ENCODE measurements at places on chromosomes 11 and 22.

DNA sequence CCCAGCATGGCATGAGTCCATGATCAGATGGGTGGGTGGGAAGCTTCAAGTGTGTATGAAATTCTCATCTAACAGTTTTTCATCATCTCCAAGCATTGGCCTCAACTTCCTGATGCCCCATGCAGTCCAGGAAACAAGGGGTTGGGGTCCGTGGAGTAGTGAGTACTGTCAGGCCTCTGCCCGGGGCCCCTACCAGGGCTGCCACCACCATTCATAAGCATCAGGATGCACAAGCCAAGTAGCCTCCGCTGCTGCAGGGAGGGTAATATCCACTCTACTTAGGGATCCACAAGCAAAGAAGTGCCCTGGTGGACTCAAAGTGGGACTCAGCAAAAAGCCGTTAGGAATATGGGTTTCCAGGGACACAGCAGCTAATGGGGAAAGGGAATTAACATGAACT is 49.3 kb downstream of the KCNC1 start:
- DNase-seq: no peak

GRCh38 chr22:36333644-36334043 is 54.1 kb downstream of the MYH9 start:
- DNase-seq: no peak

DNA sequence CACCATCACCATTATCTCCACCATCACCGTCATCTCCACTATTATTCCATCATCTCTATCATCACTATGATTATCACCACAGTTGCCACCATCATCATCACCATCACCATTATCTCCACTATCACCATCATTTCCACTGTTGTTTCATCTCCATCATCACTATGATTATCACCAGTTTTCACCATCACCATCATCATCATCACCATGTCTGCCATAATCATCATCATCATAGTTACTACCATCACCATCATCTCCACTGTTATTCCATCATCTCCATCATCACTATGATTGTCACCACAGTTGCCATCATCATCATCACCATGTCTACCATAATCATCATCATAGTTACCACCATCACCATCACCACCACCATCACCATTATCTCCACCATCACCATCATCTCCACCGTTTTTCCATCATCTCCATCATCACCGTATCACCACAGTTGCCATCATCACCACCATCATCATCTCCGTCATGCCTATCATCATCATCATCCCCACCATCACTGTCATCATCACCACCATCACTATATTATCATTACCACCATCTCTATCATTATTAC is 264.9 kb downstream of the BRD1 start:
- no peak for DNase-seq

GRCh38 chr11:133476570-133477250 is 55.6 kb downstream of the OPCML start:
- DNase-seq: no peak

GRCh38 chr11:117613521-117613920 is 183.5 kb downstream of the DSCAML1 start:
- DNase-seq: no peak

DNA sequence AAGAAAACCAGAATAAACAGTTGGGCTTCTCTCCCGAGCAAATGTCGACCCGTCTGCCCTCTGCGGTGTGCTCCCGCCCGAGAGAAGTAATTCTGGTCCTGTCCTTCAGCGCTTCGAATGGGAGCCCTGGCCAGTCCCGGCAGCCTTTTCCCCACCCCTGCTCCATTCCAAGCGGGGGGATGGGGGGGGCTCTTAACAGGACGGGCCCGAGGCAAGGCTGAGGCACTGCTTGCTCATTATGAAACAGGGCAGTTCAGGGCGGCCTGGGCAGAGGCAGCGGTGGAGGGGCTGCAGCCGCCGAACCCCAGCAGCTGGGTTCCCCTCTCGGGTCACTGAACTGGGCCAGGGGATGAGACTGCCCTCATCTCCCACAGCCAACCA is 9.1 kb downstream of the BACE1-AS start:
- DNase-seq: no peak

- DNase-seq: no peak
Measured at GRCh38 chr11:120209746-120210625, 846 bp upstream of the OAF start.

Data from NCI-H510A (cell line).